ENCODE measurements at places on chromosomes 11 and 22.

GRCh38 chr11:69427337-69427736 is 54.1 kb upstream of the LINC01488 start:
- no peak for DNase-seq

DNA sequence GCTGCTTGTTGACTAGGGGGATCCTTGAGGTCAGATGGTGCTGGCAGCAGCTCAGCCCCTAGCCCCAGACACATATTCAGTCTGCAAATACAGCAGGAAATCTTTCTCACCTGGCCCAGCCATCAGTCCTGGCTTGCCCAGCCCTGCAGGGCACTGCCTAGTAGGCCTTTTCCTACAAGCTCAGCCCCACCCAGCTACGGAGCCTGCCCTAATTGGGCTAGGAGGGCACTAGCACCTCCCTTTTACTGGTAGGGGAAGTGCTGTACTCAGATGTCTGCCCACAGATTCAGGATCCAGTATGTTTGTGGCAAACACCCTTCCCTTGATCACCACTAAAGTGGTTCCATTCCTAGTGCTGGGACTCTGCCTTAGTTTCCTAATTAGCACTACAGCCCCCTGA is 257.1 kb upstream of the CADM1 start:
- no peak for DNase-seq

GRCh38 chr11:66076561-66076960 is 6.5 kb downstream of the PACS1 start:
- no peak for DNase-seq

GRCh38 chr11:67504950-67505581 is at the start of gene PITPNM1:
Gene PITPNM1, minus strand, starts transcription at chr11:67505363. Its CDS starts 1,183 bp downstream, at chr11:67504180.
- DNase-seq = peak; percentile 84

DNA sequence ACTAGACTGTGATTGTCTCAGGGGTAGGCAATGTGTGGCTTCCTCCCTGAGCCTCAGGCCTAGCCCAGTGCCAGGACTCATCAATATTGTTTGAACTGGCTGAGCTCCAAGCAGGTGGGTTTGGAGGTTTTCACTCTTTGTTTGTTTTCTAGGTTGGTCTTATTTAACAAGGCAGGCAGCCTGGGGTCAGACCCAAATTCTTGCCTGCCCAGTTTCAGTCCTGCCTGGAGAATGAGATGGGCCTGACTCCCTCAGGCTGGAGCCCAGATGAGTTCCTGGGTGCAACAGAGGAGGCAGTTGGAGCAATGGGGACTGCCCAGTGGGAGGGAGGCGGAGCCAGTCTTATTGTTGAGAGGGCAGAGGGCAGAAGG is 28.3 kb upstream of the TP53I11 start:
- no peak for DNase-seq

DNA sequence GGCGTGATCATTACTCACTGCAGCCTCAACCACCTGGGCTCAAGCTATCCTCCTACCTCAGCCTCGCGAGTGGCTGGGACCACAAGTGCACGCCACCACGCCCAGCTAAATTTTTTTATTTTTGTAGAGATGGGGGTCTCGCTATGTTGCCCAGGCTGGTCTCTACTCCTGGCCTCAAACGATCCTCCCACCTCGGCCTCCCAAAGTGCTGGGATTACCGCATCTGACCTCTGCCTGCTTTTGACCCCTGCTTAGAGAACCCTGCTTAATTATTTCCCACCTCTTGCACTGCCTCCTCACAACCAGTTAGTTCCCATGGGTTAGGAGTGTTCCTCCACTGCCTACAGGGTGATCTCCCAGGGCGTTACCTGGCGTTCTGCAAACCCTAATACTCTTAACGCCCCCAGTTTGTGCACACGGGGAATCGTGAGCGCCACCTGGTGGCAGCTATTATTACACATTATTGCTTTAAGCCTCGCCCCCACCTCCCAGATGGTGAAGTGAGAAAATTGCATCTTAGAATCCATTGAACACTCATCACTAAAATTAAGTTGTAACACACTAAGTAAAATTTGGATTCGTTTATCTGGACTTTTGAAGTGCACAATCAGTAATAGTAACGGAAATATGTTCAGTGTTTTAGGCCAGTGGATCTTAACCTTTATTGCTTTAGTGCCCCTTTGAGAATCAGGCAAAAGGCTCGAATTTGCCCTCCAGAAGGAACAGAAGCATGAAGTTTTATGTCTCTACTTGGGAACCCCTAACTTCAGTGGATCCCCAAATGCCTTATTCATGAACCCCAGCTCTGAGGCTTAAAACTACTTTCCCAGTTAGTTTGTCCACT is 61.4 kb upstream of the ASPHD2 start:
- DNase-seq = peak; percentile 44

All from muscle of back (tissue), 13 donors.